GM12878 (cell line): ENCODE measurements at places on chromosomes 13 and 19. TPM values are rescaled to one million over a fixed set of nuclear protein-coding genes. Genes with fewer than 3 reads are reported as not detected.

Gene S1PR5
- polyA plus RNA-seq: not detected in 2 replicates

- DNase-seq: no peak
These were observed 912 bp downstream of the SSC5D start for GRCh38 chr19:55488986-55489710.

DNA sequence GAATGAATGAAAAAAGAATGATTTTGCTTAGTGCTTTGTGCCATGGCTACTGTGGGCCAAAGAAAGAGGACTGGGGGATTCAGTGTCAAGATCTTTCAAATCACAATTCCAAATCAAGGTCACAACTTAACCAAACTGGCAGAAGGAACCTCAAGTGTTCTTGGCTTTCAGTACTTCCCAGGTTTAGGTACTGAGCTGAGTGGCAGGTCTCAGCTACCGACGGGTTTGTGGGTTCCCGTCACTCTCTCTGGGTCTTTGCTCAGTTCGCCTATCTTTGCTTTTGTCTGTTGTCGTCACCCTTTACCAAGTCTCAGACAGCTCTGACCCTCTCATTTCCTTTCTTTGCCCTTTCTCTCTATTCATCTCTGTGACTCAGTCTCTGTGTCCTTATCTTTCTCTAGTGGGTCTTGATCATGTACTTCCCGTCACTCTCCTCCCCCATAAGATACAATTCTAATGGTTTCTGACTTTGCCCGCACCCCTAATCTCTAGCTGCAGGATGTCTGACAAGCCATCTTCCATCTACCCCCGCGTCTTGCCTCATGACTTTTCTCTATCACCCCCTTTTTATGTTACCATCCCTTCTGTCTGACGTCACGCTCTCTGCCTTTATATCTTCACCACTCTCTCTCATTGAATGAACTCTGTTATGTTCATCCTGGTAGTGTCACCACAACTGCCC lies 33.3 kb upstream of the LRRC4B start:
- DNase-seq: no peak

GRCh38 chr19:6967967-6968366 lies 53.3 kb downstream of the MBD3L2B start:
- no peak for DNase-seq

- DNase-seq: no peak
These were observed 20.6 kb downstream of the FCGBP start for GRCh38 chr19:39913682-39914333.

- no peak for DNase-seq
These were observed 1.9 kb downstream of the SLITRK6 start for GRCh38 chr13:85797311-85797710.
